Stimulated activated CD4-positive, alpha-beta T cell treated with anti-CD3 and anti-CD28 coated beads, Interleukin-12 subunit alpha, Interleukin-12 subunit beta, amount 100 ng/mL, for 4 hours (primary cell): ENCODE measurements at places on chromosomes 2 and 18.

DNA sequence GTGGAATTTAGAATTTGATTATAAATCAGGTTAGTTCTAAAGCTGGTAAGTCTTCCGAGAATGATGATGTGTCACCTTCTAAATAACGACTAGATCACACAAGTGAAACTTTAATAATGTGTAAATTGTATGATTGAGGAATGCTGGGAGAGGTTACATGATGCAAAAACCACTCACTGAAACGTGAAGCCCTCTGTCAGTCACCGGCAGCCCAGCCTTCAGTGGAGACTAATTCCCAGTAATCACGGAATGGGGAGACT lies 45.9 kb upstream of the ROCK2 start:
- DNase-seq = no peak

GRCh38 chr18:3172097-3172496 lies 47.7 kb downstream of the MYOM1 start:
- DNase-seq = no peak

DNA sequence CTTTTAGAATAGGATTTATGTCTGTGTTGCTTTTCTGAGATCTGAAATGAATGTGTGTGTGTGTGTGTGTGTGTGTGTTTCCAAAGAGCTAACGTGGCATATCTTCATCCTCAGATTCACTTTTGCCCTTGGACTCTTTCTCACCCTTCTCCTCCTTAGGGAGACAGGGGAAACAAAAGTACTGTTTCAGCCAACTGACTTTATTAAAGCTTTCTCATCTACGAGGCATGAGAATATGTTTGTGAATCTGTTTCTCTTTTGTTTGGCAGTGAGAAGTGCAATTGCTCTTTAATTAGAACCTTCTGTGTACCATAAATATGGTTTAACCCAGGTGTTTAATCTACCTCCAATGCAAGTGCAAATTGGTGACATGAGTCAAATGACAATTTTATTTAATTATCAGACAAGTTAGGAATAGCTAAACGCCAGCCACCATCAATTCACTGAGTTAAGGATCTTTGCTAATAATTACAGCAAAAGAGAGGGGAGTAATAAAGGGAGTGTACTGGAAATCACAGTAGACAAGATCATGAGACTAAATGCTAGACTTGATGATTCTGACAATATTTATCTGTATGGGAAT lies 186.4 kb upstream of the COL3A1 start:
- no peak for DNase-seq

DNA sequence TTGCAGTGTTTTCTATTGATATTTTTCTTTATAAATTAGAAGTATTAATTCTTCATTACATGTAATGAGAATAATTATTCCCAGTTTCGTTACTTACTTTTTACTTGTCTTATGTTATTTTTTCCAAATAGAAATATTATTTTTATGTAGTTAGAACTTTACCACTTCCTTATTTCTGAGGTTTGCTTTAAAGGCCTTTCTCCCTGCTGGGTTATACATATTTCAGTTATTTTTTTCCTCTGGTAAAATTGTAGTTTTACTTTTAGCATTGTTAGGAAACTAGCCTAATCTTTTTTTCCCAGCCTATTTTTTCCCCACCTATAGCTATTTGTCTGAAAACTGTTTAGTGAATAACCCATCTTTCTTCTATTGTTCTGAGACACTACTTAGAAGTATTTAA lies 17.1 kb downstream of the RNF144A start:
- no peak for DNase-seq

GRCh38 chr2:219509780-219510511 lies 4.3 kb upstream of the ASIC4 start:
- peak; percentile 49 for DNase-seq

DNA sequence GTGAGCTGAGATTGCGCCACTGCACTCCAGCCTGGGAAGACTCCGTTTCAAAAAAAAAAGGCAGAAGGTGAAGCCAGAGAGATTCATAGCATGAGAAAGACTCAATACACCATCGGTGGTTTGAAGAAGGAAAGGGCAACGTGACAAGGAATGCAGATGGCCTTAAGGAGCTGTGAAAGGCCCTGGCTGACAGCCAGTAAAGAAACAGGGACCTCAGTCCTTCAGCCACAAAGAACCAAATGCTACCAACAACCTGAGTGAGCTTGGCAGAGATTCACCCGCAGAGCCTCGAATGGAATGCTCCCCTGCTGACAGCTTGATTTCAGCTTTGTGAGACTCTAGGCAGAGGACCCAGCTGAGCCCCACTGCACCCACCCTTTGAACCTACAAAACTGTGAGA lies 154.9 kb upstream of the NDUFV2 start:
- DNase-seq = no peak

- DNase-seq = no peak
These were observed 223.1 kb upstream of the PARD3B start for GRCh38 chr2:204321910-204322751.

DNA sequence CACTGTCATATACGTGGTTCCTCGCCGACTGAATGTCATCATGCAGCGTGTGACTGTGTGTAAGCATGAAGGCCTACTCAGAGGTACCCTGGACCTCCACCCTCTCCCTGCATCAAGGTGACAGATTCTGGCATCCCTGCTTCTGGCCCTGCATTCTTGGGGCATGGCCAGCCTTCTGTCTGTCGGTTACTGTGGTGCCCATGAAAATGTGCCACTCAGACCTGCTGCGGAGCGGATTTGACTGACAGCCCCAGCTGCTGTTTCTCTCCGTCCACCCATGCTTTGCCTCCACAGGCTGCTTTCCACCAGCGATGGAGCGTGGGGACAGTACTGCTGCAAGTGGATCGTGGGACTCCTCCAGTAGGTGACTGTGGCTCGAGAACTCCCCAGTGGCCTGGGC lies 9.6 kb downstream of the TMEM177 start:
- DNase-seq = no peak
